ENCODE measurements at places on chromosomes 6 and 20. TPM values are rescaled to one million over a fixed set of nuclear protein-coding genes. Genes with fewer than 3 reads are reported as not detected.

The SLC35F1 gene
- total RNA-seq: 30.7 TPM

The SLC18B1 gene
- 31.7 TPM for total RNA-seq

The RPL7L1 gene
- total RNA-seq: 72.1 TPM

The COL9A1 gene
- total RNA-seq: 6.6 TPM

The SLC35D3 gene
- not detected for total RNA-seq

The RAMACL gene
- total RNA-seq: 5.9 TPM

The MEI4 gene
- 0.26 TPM for total RNA-seq

The ISM1 gene
- total RNA-seq: 1.8 TPM

The CAPN11 gene
- 0.23 TPM for total RNA-seq

The PPP1R16B gene
- 142 TPM for total RNA-seq

The PTPRK gene
- 113 TPM for total RNA-seq

The BTNL2 gene
- total RNA-seq: not detected

The JARID2 gene
- 20.6 TPM for total RNA-seq

The POPDC3 gene
- total RNA-seq: 19.7 TPM

The BTN2A1 gene
- 25.9 TPM for total RNA-seq

The PDYN gene
- total RNA-seq: 2.5 TPM

The PRR18 gene
- total RNA-seq: 120 TPM

The UBE2J1 gene
- total RNA-seq: 25.4 TPM

The LPIN3 gene
- total RNA-seq: 10.5 TPM

The DLL1 gene
- 13.9 TPM for total RNA-seq

The DYNLT2 gene
- 2.7 TPM for total RNA-seq

The FAM210B gene
- 24.8 TPM for total RNA-seq

The ZNF512B gene
- 22.7 TPM for total RNA-seq

The SAMD5 gene
- total RNA-seq: 1.9 TPM

The PDE10A gene
- 47.5 TPM for total RNA-seq

The SLC17A3 gene
- not detected for total RNA-seq

The CENPB gene
- total RNA-seq: 55.7 TPM

The RGS17 gene
- total RNA-seq: 9.4 TPM

The IRAK1BP1 gene
- 8.5 TPM for total RNA-seq

The SYTL3 gene
- 1.9 TPM for total RNA-seq

The NOX3 gene
- not detected for total RNA-seq

All from dorsolateral prefrontal cortex (tissue), 122 donors.